ENCODE measurements at places on chromosomes 12 and 14. TPM values are rescaled to one million over a fixed set of nuclear protein-coding genes. Genes with fewer than 3 reads are reported as not detected.

The AVPR1A gene
- total RNA-seq: not detected

The SOAT2 gene
- total RNA-seq: not detected

The PRICKLE1 gene
- total RNA-seq: 0.28 TPM

The SLCO1B3 gene
- not detected for total RNA-seq

The GDF3 gene
- not detected for total RNA-seq
